ENCODE measurements at places on chromosomes 16 and 17. TPM values are rescaled to one million over a fixed set of nuclear protein-coding genes. Genes with fewer than 3 reads are reported as not detected.
A peak's percentile ranks its signal among the peaks of the same experiment; 100 is the strongest.

The SMIM22 gene
- not detected for total RNA-seq

The C17orf107 gene
- total RNA-seq: not detected

GRCh38 chr16:11447836-11448235 lies 102.6 kb downstream of the RMI2 start:
- DNase-seq: no peak

- peak; percentile 27 for DNase-seq
Measured at GRCh38 chr17:56595831-56596690, 2.6 kb downstream of the NOG start.

DNA sequence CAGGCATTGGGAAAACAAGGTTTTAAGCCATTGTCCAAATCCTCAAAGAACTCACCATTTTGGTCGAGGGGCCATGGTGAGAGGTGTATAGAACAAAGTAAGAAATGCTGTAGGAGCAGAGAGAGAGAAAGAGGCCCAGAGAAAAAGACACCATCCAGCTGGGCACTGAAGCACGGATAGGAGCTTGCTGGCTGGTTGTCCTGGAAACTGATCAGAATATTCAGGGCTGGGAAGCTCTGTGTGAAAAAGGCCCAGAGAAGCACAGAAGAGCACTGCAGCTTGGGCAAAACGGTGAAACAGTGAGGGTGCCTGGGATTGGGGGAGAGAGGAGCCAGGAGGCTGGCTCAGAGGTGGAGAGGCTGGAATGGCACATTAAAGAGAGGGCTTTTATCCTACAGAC lies 16.5 kb downstream of the HS3ST3B1 start:
- DNase-seq: no peak

- no peak for DNase-seq
Measured at GRCh38 chr16:1278477-1278876, 22.6 kb downstream of the TPSD1 start.

DNA sequence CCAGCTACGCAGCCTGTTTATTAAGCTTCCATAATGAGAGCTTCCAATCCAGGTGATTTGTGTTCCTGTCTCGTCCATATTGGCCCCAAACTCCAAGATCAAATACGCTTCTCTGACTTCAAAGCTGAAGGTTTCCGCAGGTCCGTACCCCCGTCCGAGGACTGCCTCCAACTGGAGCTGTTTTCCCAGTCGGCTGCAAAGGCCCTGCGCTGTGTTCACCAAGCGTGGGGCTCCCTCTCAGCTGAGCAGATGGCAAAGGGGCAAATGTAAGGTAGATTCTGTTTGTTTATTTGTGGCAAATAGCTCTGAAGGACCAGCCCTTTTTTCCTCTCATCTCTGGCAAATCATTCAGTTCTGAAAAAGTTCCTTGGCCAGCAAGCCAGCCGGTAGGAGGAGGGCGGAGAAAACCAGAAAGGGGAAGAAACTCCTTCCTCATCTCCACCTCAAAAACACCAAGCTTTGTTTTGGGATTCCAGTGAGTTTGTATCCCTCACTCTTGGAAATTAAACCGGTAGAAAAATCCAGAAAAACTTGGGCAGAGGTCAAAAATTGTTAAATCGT lies 35.2 kb downstream of the NXN start:
- no peak for DNase-seq

DNA sequence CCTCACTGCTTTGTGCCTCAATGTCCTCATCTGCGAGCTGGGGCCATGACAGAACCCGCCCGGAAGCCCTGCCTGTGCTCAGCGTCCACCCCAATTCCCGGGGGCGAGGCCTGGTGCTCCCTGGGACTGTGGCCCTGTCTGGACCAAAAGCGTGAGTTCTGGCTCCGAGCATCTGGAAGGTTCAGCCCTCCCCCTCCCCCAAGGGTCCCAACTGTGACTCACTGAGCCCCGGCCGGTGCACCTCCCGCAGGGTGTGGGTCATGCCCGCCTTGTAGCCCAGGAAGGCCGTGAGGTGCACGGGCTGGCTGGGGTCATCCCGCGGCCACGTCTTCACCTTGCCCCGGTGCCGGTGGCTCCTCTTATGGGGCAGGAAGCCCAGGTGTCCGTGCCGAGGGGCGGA lies 755 bp downstream of the RPL3L start:
- DNase-seq: no peak

GRCh38 chr17:33914125-33914524 lies 341.0 kb upstream of the CCL2 start:
- no peak for DNase-seq

DNA sequence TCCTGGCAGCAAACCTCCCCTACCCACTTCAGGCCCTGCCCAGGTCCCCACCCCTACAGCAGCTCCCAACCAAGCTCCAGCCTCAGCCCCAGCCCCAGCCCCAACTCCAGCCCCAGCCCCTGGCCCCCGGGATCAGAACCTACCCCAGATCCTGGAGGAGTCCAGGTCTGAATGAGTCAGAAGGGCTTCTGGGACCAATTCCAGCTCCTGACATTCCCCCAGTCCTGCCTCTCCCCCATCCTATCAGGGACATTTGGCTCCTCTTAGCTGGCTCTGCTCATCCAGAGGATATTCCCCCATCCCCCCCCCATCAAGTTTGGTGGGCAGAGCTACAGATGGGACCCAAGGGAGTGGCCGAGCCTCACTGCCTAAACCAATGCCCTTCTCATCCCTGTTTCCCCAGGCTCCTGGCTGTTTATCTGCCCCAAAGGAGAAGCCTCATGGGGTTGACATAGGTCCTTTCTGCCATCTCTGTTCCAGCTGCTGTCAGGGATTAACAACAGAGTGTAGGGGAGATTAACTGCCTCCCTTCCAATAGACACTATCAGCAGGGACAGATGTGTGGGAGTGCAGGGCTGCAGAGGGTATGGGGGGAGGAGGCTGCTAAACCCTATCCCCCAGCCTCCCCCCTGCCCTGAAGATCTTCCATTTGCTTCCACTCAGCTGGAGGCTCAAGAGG lies 16.5 kb downstream of the CNTNAP1 start:
- DNase-seq: peak; percentile 73

GRCh38 chr17:58728798-58729197 lies 26.9 kb upstream of the PPM1E start:
- no peak for DNase-seq

DNA sequence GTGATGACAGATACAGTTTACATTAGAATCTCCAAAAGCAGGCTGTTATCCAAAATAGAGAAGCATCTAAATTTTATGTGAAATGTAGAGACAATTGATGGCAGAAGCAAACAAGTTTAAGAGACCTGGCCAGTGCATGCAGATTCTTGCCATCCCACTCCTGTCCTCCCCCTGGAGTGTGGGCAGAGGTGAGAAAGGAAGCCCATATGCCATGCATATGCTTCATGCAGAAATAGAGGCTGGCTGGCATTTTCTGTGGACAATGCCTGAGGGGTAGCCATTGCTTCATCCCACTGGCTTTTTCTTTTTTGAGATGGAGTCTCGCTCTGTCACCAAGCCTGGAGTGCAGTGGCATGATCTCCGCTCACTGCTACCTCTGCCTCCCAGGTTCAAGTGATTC lies 382.1 kb downstream of the RBFOX1 start:
- no peak for DNase-seq

GRCh38 chr16:47687694-47688093 lies 226.6 kb downstream of the PHKB start:
- peak; percentile 2 for DNase-seq

- no peak for DNase-seq
Measured at GRCh38 chr16:67104845-67105244, 4.9 kb upstream of the PHAF1 start.

Measured in M059J (cell line).